ENCODE measurements at places on chromosomes 1 and 21.

- no peak for DNase-seq
These were observed 2.3 kb downstream of the TENT5C start for GRCh38 chr1:117608115-117608615.

- DNase-seq: no peak
These were observed 18.5 kb upstream of the SLC25A34 start for GRCh38 chr1:15717418-15718125.

DNA sequence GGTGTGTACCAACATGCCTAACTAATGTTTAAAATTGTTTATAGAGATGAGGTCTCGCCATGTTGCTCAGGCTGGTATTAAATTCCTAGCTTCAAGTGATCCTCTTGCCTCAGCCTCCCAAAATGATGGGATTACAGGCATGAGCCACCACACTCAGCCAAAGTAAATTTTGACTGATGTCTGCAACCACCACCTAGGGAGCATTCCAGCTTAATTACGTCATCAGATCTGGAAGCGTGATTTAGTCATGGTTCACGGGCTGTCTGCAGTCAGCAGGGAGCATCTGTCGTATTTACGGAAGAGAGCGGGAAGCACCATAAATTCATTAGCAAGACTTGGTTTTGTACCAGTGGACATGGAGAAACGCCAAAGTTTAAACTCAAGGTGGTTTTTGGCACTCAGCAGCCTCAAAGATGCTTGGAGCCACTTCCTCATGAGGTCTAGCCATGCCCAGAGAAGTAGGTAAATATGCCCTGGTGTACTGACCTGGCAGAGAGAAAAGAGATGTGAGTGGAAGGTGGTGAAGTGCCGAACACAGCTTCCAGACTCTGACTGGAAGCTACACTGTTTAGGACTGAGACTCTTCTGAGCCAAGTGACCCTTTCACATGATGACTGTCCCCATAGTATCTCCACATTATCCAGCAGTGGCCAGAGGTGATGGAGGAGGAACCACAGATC is 60.8 kb upstream of the SLC35F3 start:
- no peak for DNase-seq

DNA sequence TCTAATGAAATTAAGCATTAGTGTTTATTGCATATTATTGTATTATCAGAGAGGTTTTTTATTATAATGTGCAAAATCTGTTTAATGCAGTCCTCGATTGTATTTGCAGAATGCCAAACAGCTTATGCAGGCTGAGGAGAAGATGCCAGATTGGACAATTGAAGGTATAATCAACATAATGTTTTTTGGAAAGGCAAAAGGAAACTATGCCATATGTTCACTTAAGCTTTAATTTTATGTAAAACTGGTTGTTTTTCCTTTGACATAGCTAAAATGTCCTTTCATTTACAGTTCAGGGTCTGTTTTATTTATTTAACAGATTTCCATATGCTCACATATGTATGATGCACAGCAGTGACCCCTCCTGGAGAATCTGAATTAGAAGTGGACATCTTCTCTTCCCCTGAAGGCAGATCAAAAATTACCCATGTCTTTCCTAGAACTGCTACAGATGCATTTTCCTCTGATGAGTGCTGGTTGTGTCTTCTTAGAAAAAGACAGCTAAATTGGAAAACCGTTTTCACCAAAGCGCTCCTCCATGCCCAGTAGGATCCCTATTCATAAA is 143.5 kb upstream of the USH2A start:
- no peak for DNase-seq

DNA sequence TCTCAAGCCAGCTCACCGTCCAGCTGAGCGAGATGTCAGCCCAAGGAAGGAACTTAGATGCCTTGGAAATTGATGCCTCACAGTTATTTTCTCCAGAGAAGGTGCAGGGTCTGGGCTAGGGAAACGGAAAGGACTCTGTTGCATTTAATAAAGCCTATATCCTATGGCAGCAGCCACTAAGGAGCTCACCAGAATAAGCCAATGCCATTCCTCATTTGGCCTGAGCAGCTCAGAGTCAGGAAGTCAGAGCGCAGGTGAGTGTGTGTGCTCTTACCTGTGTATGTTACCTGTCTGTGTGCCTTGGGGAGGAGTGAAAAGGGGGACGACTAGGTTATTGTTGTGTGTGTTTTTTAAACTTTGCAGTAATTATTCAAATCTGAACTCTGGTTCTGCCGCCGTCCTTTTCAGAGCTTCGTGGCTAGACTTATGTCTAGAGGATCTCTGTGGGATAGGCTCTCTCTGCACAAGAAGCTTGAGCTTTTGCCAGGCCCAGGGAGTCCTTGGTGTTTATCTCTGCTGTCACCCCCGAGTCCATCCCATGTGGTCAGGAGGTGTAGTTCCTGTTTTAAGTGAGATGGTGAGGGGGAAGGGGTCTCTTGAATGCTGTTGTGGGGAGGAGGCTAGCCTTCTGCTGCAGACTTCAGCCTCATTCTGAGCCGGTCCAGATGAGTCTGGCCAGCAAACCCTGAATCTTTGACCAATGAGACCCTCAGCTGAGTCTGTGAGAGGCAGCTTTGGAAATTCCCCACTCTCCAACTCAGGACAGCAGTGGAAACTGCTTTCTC is 2.4 kb downstream of the TMCC2 start:
- no peak for DNase-seq

Data from CD4-positive, alpha-beta T cell treated with Interleukin-17A for 4 hours (primary cell).